Fibroblast of villous mesenchyme (primary cell): ENCODE measurements at places on chromosomes 6 and 20. TPM values are rescaled to one million over a fixed set of nuclear protein-coding genes. Genes with fewer than 3 reads are reported as not detected.

Gene PRND
- not detected in 2 replicates for total RNA-seq

Gene DYNLT2
- 1.3 TPM in 2 replicates for total RNA-seq

Gene ENPP4
- total RNA-seq, result 0.32 and 2.2 TPM in 2 replicates

Gene ENPP1
- 6.0 and 8.4 TPM in 2 replicates for total RNA-seq

Gene SAPCD1
- 0.43 and 1.3 TPM in 2 replicates for total RNA-seq

Gene CASS4
- total RNA-seq, result 1.3 and 3.5 TPM in 2 replicates
